ENCODE measurements at places on chromosomes 12 and 14. TPM values are rescaled to one million over a fixed set of nuclear protein-coding genes. Genes with fewer than 3 reads are reported as not detected.

Gene PIK3C2G
- total RNA-seq = 0.28 TPM

Gene SLC25A47
- total RNA-seq = 0.07 TPM

Gene KCNA5
- not detected for total RNA-seq

Gene LRTM2
- not detected for total RNA-seq

Gene TCL1B
- total RNA-seq = not detected

Gene TAC3
- not detected for total RNA-seq

Gene NEUROD4
- not detected for total RNA-seq

All from nasal cavity respiratory epithelium epithelial cell of viscerocranial mucosa (primary cell).